ENCODE measurements at places on chromosomes 4 and X. TPM values are rescaled to one million over a fixed set of nuclear protein-coding genes. Genes with fewer than 3 reads are reported as not detected.

DNA sequence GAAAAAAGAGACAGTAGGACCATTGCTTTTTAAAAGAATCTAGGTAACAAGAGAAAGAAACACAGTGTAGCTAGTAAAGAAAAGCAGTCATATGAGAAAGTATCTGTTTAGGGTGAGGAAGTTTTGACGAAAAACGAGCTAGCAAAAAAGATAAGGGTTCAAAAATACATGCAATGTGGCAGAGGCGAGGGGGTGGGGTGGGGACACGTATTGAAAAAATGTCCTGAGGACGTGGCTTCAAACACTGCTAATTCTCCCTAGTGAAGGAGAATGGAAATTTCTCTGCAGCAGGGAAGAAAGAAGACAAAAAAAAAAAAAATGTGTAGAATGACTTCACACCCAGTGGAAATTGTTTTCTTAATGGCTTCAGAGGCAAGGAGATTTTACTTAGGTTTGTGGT, 856.4 kb upstream of the INTU start:
- DNase-seq = no peak

DNA sequence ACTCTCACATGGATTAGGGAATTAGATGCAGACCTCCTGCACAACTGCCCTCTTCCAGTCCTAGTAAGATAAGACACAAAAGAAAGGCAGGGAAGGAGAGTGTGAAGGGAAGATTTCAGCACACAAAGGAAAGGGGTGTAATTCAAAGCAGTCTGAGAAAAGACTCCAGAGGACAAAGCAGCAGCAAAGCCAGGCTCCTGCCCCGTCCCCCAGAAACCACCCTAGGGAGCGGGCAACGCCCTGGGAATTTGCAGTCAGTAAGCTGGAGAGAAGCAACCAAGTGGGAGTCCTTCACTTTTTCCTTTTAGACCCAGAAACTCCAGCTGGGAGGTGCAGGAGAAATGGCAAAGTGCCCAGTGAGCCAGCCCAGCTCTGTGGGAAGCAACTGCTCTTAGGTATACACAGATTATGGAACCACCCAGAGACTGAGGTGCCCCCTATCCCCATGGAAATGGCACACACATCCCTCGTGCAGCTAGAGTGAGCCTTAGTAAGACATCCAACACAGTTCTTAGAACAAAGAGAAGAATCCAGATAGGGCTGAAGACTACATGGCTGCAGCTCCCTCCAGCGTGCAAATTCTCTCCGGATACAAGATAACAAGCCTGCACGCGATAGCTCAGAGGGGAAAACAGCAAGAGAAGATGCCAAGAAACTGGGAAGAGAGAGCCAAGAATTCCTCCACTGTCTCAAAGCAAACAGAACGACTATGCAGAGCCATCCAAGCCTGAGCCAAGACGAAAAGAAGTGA, 26.5 kb upstream of the IRAK1 start:
- DNase-seq = peak; percentile 86

DNA sequence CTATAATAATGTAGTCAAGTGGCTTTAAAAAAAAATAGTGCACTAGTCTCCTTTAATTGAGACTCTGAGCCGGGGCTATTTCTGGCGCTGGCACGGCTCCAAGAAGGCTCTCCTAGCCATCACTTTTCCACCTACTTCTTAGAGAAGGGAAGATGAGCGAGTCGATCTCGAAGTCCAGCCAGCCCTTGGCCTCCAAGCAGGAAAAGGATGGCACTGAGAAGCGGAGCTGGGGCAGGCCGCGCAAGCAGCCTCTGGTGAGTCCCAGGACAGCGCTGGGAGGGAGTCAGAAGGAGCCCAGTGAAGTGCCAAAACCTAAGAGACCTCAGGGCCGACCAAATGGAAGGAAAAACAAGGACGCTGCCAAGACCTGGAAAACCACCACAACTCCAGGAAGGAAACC, 531.9 kb downstream of the MAGEB5 start:
- no peak for DNase-seq

GRCh38 chrX:153924149-153924861, 1.8 kb downstream of the ARHGAP4 start:
- DNase-seq = no peak

FGFBP2 gene
- not detected for total RNA-seq

- DNase-seq = peak; percentile 12
These were observed 15.8 kb upstream of the SLC25A4 start for GRCh38 chr4:185127021-185127925.

DNA sequence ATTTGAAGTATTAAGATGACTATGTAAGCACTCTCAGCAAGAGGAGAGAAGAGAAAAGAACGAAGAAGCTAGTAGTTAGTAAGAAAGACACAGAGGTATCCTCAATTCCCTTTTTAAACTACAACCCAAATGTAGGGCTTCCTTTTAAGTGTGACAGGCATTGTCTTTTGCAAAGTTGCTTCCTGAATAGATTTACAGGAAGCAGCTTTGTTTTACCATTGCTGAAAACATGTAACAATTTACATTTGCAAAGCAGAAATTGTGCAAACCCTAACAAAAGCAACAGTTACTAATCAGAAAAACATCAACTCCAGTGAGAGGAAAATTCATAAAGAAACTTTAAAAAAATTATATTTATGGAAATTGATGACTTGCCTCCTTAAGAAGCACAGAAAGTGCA, 96.4 kb downstream of the FAM13A start:
- no peak for DNase-seq

DNA sequence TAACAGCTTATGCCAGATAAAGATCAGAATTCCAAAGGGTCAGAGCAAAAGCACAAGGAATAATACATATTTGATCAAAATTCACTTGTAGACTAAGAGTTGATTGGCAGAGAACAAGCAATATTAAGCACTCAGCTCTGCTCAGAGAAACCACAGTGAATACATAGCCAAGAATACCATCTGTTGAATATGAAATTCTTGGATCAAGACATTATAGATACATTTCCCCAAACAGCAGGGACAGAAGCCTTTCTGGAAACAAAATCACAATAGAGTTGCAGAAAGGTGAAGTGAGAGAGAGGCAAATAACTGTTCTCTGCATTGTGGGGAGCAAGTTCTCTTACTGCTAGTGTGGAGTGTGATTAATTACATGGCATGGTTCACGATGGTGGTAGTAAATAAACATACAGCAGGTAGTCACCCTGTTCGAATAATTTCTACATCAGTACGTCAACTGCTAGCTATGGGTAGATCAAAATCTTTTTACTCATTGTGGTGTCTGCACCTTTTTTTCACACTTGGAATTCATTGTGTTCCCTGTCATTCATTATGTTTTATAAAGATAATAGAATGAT, 366.7 kb downstream of the PCDH7 start:
- DNase-seq = peak; percentile 64

DNA sequence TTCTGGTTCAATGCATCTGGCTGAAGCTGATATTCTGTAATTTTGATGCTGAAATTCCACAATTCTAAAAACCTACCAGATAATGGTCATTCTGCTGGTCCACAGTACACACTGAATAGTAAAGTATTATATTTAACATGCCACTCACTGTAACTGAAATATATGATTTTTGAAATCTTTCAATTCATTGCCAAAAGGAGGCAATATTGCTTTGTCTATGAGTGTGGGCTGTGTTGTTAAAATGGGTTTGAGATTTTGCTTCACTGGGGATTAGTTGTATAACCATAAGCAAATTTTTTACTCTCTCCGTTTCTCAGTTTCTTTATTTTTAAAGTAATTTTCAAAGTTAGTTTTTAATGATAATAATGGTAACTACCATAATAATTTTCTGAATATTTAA, 1404.1 kb upstream of the IGFBP7 start:
- DNase-seq = no peak

GRCh38 chrX:23344238-23344903, 9.7 kb downstream of the PTCHD1 start:
- no peak for DNase-seq

DNA sequence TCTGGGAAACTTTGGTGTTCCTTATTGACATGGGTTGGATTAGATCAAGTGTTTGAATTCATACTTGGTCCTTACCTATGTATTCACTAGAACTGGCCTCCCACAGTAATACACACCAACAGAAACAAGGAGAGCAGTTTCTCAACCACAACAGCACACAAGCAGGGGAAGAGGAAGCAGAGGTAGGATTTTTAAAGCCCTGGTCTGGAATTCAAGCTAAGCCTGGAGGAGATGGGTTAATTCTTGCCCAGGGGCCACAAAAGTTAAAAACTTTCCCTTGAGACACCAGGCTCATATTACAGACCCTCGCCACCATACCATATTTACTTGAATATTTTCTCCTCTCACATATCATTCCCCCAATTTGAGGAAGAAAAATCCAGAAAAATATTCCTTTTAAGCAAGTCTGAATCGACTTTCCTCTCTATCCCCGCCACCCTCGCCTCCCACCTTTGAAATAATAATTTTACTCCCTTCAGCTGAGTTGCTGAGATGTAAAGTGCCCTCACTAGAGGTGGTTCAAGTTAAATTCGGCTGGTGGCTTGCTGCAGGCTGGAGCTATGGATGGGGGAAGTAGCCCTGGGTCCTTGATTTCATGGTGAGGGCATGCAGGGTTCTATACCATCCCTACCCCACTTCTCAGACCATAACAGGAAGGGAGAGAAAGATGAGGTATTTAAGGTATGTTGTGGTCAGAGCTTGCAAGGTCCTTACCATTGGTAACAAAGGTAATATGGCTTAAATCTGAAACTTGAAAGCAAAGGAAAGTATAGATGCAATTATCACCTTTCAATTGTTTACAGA, 440.2 kb downstream of the INPP4B start:
- peak; percentile 68 for DNase-seq

LRBA gene
- total RNA-seq = 25.3 TPM

- no peak for DNase-seq
These were observed 91.7 kb downstream of the CORIN start for GRCh38 chr4:47746122-47746521.

PNMA6F gene
- total RNA-seq = not detected

CCDC120 gene
- 8.2 TPM for total RNA-seq

KIAA0232 gene
- 25.0 TPM for total RNA-seq

DNA sequence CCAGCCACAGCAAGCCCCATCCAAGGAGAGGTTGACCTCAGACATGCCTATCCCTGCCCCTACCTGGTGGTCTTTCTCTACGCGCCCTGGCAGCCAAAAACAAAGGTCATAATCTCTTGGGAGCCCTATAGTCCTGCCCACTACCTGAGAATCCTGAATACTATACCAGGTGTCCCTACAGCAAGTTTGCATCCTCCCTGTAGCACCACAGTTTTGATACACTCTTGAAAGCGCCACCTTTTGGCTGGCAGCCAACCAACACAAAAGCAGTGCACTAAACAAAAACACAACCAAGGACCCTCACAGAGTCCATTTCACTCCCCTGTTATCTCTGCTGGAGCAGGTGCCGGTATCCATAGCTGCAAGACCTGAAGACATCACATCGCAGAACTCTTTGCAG, 523.8 kb upstream of the CPEB2 start:
- no peak for DNase-seq

DKK2 gene
- 2.1 TPM for total RNA-seq

- DNase-seq = no peak
These were observed 1006.0 kb upstream of the DIAPH2 start for GRCh38 chrX:95678679-95679078.

G3BP2 gene
- 281 TPM for total RNA-seq

DOK7 gene
- total RNA-seq = not detected

- no peak for DNase-seq
These were observed 56.6 kb upstream of the BEX4 start for GRCh38 chrX:103158317-103158621.

DNA sequence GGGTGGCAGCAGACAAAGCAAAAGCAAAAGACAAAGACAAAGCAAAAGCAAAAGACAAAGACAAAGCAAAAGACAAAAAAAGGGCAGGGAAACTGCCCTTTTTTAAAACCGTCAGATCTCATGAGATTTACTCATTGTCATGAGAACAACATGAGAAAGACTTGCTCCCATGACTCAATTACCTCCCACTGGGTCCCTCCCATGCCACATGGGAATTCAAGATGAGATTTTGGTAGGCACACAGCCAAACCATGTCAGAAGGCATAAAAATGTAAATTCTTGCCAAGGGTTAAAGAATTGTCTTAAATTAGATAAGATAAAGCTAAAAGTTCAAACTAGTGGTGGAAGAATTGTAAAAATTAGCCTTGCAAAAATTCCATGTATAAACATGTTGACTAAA, 419.7 kb downstream of the TRAM1L1 start:
- DNase-seq = no peak

GRCh38 chr4:140704964-140705363, 51.2 kb downstream of the TBC1D9 start:
- no peak for DNase-seq

EIF4E gene
- total RNA-seq = 110 TPM

SMIM10 gene
- total RNA-seq = 1.2 TPM

DNA sequence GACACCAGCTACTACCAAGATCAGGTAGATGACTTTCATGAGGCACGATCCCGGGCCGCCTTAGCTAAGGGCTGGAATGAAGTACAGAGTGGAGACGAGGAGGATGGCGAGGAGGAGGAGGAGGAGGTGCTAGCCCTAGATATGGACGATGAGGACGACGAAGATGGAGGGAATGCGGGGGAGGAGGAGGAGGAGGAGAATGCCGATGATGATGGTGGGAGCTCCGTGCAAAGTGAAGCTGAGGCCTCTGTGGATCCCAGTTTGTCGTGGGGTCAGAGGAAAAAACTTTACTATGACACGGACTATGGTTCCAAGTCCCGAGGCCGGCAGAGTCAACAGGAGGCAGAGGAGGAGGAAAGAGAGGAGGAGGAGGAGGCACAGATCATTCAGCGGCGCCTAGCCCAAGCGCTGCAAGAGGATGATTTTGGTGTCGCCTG, 481 bp downstream of the UTP3 start:
- DNase-seq = no peak

DNA sequence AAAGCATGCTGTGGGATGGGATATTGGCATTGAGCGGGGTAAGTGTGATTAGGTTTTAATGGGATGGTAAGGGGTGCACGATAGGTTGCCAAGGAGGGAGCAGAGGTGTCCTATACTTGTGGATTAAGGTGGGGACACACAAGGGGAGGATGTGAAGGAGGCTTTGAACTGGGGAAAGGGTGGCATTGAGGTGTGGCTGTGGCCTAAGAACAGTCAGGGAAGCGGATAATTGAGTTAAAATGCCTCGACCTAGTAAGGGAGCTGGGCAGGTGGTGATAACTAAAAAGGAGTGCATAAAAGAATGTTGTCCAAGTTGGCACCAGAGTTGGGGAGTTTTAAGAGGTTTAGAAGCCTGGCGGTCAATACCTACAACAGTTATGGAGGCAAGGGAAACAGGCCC, 17.5 kb downstream of the KLKB1 start:
- no peak for DNase-seq

- DNase-seq = no peak
These were observed 60.1 kb upstream of the SORCS2 start for GRCh38 chr4:7132249-7132648.

- no peak for DNase-seq
These were observed 14.8 kb downstream of the LHFPL1 start for GRCh38 chrX:112664924-112665323.
